Activated naive CD4-positive, alpha-beta T cell treated with anti-CD3 and anti-CD28 coated beads, Interleukin-2, amount 50 U/mL, for 16 hours (primary cell): ENCODE measurements at places on chromosomes 7 and 10.

- no peak for DNase-seq
Measured at GRCh38 chr7:43559171-43559945, 23.6 kb upstream of the STK17A start.

GRCh38 chr7:27191833-27192545 is 7.0 kb upstream of the HOXA11 start:
- no peak for DNase-seq

GRCh38 chr7:23234569-23235296 is 11.8 kb upstream of the GPNMB start:
- DNase-seq: no peak

GRCh38 chr7:112172870-112173567 is 33.2 kb downstream of the DOCK4 start:
- DNase-seq: no peak

DNA sequence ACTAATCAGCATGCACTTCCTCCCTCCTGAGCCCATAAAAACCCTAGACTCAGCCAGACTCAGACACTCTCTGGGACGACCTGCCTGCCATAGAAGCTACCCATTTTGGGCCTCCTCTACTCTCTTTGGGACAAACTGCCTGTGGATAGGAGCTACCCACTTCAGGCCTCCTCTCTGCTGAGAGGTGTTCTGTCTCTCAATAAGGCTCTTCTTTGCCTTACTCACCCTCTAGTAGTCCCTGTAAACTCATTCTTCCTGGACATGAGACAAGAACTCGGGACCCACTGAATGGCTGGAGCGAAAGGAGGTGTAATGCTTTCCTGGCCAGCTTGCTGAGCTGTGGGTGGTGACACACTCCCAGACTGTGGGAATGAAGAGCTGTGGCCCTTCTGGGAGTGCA is 424.8 kb upstream of the FZD8 start:
- DNase-seq: no peak

GRCh38 chr7:158849768-158850544 is 6.4 kb upstream of the DYNC2I1 start:
- no peak for DNase-seq

DNA sequence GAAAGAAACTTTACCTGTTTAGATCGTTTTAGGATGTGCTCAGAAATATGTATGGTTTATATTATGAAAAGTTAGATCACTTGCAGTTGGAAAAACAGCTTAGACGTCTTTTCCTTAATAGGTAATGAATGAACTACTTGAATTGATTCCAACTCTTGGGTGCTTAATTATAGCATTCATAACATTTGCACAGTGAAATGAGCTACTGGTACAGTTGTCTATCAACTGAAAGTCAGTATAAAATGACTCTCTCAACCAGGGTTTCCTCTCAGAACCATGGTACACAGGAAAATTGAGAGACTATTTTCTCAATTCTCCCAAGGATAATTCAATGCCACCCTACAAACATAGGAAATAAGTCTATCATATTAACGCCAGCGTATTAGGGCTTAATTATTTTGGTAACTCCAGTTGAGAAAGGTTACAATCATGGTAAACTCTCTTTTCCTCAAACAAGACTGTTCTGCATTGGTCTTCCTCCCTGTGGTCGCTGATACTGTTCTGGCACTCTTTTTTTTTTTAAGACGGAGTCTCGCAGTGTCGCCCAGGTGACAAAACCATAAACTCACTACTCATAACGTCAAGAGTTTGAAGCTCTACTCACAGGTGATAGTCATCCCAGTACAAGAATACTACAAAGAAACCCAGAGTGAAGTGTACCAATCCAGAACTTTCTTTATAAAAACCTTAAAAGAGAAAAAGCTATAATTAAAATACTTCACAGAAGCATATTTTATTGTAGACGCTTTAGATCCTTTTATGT is 2.0 kb downstream of the ANLN start:
- DNase-seq: no peak

DNA sequence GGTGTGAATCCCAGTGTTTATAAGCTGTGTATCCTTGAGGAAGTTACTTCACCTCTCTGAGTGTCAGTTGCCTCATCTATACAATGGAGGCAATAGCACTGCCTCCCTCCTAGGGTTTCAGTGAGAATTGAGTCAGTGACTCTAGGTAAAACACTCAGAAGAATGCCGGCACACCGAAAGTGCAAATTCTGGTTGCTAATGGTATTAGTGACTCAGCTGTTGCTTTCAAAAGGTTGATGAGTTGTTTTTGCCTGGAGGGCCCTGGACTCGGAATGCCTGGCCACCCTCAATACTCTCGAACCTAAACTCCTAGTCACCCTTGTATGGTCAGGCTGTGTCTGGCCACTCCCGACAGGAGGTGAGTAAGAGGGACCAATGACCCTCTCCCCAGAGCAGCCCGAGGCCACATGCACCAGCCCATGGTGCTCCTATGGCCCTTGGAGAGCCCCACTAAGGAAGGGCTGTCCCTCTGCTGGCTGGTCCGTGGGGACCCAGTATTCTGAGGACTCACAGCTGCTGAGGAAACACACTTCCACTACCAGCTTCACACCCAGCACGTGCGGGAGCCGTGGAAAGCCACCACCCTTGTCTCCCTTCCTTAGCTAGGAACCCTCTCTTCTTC is 60.2 kb downstream of the CALML3 start:
- DNase-seq: no peak

DNA sequence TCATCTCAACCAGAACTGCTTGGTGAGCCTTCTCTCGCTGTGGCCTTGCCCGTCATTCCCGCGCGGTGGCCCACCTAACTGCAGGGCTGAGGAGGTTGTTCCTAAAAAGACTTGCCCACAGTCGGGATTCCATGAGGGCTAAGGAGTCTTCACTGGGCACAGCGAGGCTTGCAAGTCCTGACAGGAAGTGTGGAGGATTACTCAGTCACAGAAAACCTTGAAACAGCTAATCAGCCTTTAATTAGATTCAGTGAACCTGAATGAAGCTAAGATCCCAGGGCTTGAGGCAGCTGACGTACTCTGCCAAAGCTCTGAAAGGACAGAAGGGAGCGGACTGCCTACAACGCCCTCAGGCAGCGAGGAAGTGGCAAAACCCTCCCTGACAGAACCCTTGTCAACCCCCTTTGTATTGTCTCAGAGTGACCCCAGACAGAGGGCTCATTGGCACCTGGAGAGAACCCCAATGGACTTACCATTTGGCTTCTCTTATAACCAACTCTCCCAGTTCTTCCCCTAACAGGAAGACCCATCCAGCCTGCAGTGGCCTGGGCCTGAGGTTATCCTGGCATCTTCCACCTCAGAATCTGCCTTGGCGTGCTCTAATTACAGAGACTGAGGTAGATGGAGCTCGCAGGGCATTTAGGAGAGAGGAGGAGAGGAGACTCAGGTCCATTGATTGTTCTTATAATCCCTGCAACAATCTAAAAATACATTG is 2.5 kb upstream of the LAMB4 start:
- no peak for DNase-seq

DNA sequence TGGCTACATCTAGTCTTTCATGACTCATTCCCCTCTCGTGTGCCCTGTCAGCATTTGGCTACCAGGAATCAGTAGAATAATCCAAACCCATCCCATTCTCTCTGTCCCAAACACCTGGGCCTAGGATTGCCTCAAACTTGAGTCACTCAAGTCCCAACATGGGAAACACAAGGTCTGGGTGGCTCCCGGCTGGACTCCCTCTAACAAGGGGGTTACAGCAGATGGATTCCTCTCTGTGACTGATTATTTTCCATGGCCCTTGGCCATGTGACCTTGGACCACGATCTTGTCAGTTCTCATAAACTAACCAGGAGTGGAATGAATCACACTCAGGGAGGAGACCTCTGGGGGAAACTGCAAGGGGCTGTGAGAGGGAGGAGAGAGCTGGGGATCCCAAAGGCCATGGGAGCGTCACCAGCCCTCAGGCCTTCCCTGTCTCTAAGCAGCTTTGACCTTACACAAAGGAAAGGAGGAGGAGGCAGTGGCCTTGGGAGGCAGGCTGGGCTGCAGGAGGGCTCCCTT is 533.1 kb downstream of the KCNMA1 start:
- DNase-seq: no peak

DNA sequence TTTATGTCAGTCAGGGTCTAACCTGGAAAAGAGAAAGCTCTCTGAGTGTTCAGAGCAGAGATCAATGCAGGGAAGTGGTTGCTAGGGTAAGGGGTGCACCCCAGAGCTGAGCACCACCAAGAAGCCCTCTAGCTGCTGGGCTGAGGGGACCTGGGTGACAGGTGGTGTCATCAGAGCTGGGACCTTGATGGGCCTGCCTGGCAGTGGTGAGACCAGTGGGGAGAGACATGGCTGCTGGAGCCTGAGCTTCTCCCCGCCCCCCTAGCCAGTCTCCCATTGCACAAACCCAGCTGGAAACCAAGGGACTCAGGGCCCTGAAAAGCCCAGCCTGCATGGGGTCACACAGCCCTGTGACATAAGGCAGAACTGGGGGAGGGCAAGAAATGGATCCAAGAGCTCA is 49.1 kb upstream of the OSBPL3 start:
- DNase-seq: no peak

DNA sequence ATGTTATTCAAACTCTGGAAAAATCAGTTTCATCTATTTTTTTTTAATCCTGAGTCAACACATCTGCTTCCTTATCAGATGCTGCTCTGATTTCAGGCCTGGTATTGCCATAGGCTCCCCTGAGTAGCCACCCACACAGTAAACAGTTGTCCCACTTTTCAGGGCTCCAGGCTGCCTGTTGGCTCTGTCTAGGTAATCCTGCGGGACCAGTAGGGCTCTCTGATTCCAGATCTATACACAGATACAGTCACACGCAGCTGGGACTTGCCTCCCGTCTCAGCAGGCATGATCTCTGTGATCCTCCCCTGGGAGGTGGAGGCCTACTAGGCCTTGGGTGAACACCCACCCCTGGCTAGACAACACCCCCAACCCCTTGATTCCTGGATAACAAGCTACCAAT is 206.1 kb downstream of the CREB5 start:
- DNase-seq: no peak

DNA sequence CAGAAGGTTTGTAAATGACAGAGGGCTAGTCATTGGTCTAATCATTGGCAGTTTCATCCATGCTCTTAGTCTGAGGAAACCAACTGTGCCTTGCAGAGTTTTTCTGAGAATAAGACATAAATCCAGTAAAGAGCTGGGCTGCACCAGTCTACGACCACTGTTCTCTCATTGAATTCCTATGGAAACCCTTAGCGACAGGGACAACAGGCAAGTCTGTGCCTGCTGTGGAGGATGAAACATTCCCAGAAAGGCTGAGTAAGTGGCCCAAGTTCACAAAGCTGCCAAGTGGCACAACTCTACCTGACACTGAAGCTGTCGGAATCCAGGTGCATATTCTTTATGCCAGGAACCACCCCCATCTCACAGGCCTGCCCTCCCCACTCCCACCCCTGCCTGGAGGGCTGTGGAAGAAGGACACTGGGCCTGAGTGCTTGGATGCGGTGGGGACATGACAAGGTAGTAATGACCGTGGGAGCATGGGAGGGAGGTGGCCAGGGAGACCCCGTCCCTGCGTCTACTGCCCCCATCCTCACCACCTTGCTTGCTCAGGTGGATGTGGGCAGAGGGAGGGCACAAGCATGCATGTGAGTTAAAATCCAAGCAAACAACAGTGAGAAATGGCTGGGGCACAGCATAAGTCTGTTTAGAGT is 58.0 kb downstream of the VSTM4 start:
- no peak for DNase-seq

DNA sequence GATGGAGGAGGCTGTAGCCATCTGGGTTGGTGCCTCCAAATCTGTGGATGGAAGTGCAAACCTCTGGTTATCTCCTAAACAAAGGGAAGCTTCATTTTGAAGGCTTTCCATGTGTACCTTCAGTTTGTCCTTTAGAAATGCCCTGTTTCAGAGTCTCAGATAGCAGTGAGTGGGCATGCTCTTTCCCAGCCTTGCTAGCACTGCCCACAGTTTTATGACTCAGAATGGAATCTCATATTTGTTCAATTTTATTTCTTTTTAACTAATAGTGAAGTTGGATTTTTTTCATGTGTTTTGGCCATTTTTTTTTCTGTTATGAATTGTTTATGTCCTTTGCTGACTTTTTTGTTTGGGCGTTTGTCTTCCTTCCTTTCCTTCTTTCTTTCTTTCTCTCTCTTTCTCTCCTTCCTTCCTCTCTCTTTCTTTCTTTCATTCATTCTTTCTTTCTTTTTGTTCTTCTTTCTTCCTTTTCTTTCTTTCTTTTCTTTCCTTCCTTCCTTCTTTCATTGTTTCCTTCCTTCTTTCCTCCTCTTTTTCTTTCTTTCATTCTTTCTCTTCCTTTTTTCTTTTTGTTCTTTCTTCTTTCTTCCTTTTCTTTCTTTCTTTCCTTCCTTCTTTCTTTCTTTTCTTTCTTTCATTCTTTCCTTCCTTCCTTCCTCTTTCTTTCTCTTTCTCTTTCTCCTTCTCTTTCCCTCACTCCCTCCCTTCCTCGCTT is 25.6 kb downstream of the PRF1 start:
- no peak for DNase-seq

DNA sequence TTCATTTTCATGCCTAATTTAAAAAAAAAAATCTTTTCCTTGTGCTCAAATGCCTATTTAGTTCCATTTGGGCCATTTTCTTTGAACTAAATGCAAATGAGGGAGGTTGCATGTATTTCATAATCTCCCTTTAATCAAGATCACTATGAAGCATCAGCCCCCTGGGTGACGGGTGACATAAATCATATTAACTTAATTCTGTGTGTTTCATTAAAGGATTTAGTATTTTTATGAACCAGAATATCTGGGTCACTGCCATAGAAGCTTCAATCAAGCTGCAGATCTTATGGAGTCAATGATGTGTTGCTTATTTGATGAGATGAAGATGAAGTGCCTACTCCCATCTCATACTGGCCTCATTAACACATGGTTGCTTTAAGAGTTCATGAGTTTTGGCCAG is 301.9 kb upstream of the PRKCQ start:
- no peak for DNase-seq

- no peak for DNase-seq
Measured at GRCh38 chr10:79071396-79071923, 2.7 kb downstream of the ZMIZ1 start.

DNA sequence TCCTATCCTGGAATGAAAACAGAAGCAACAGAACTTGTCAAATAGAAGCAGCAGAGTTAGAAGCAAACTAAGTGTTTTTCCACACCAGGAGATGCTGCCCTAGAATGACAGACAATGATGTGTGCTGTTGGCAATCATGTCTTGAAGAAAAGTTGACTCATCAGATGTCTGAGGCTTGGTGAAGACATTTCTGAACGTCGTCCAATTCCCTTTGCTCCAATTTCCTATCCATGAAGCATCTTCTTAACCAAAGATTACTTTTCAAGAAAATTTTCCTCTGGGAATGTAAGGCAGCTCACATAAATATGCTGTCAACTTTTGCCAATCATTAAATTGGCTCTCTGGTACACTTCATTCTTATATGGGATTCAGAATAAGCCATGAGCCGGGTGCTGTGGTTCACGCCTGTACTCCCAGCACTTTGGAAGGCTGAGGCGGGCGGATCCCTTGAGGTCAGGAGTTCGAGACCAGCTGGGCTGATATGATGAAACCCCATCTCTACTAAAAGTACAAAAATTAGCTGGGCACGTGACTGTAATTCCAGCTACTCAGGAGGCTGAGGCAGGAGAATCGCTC is 34.6 kb downstream of the MALSU1 start:
- DNase-seq: no peak
